ENCODE measurements at places on chromosomes 6 and 20. TPM values are rescaled to one million over a fixed set of nuclear protein-coding genes. Genes with fewer than 3 reads are reported as not detected.

GRCh38 chr6:158002951-158003853 lies 21.5 kb downstream of the SYNJ2 start:
- DNase-seq = peak; percentile 69

GRCh38 chr6:38460186-38460585 lies 179.5 kb downstream of the BTBD9 start:
- DNase-seq = peak; percentile 25

The CST7 gene
- total RNA-seq = 0.94 TPM

GRCh38 chr20:57844626-57845596 lies 135.1 kb upstream of the PMEPA1 start:
- no peak for DNase-seq

The BPIFB1 gene
- total RNA-seq = 0.56 TPM

- DNase-seq = no peak
Measured at GRCh38 chr20:57682184-57683101, 27.4 kb downstream of the PMEPA1 start.

The DLK2 gene
- total RNA-seq = 13.7 TPM

The SLC17A2 gene
- total RNA-seq = not detected

DNA sequence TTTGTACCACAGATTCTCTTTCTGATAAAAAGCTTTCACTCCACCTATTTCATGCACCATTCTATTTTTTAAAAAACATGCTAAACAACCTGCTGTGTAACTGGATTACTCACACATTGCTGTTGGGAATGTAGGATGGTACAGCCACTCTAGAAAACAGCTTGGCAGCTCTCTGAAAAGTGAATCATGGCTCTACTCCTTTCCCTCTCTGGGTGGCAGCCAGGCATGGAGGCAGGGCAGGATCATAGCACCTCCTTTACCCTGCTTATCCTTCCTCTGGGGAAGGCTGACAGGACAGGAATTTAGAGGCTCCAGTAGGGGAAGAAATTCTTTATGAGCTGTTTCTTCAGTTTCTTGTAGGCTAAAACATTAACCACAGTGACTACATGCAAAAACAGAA lies 6.7 kb upstream of the VNN2 start:
- DNase-seq = peak; percentile 47

The PGBD1 gene
- total RNA-seq = 6.7 TPM

GRCh38 chr6:109896341-109896740 lies 81.8 kb upstream of the GPR6 start:
- DNase-seq = peak; percentile 4

The NHSL1 gene
- total RNA-seq = 3.1 TPM

GRCh38 chr6:39263303-39264037 lies 34.2 kb upstream of the KCNK5 start:
- DNase-seq = peak; percentile 20

DNA sequence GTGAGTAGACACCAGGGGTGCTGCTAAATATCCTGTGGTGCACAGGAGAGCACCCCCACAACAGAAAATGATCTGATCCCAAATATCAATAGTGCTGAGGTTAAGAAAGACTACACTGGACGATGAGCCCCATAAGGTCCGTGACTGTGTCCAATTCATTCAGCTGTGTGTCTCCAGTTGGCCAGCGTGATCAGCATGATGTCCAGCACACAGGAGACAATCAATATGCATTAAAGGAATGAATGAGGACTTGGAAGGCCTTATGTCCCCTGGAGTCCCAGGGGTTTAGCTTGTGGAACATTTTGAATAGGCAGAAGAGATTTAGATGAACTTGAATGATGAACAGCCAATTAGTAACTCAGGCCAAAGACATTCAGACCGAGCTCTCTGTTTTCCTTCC lies 6.3 kb downstream of the PPP1R16B start:
- no peak for DNase-seq

The TINAG gene
- total RNA-seq = not detected

DNA sequence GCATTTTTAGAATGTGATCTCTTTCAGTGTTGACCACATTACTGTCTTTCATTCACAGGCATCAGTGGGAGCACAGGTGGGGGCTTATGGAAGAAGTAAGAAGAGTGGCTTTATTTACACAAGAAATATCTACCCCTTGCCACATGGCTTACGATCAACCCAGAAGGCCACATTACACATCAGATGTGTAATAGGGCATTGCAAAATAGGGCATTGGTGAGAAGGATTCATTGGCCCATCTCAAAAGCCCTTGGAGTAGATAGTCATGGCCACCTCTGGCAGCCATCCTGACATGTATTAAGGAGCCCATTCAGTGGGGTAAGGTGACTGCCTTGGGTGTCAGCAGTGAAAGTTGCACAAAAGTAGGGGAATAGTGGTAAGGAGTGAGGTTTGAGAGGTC lies 97.5 kb downstream of the MAFB start:
- DNase-seq = no peak

GRCh38 chr6:71187141-71187540 lies 101.5 kb upstream of the OGFRL1 start:
- DNase-seq = no peak

The NOTCH4 gene
- 0.43 TPM for total RNA-seq

DNA sequence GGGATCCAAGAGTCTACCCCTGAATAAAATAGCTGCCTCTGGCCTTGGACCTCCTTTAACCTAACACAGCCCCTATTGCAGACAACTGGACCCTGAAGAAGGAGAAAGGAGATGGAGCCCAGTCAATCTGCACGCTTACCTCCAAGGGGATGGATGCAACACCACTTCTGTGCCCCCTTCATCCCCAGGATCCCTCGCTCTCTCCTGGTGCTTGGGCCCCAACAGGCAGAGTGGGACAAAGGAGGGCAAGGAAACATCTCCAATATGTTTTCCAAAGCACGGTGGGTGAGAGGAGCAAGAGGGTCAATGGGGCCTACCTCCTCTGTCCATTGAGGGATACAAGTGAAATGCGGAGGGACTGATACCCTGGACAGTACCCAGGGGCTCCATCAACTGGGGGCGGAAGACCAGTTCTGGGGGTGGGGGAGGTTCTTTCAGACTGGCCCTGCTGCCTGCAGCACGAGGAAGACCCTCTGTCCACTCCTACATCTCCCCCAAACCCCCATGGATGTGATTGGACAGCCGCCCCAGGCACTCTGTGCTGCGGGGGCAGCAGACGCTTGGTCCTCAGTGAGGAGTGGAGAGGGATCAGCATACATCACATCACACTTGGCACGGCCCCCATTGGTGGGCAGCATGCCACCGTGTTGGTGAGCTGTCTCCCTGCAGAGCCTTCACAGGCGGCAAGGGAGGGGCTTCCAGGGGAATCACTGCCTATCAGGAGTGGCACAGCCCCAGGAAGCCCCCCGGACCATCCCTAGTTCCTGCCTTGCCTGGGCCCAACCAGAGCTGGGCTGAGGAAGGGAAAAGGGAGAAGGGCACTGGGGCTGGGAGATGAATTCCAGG lies 70.6 kb downstream of the MRPL14 start:
- DNase-seq = peak; percentile 95

GRCh38 chr6:41551086-41551700 lies 5.0 kb downstream of the FOXP4 start:
- DNase-seq = no peak

GRCh38 chr6:98056955-98057354 lies 773.9 kb upstream of the MMS22L start:
- DNase-seq = no peak

DNA sequence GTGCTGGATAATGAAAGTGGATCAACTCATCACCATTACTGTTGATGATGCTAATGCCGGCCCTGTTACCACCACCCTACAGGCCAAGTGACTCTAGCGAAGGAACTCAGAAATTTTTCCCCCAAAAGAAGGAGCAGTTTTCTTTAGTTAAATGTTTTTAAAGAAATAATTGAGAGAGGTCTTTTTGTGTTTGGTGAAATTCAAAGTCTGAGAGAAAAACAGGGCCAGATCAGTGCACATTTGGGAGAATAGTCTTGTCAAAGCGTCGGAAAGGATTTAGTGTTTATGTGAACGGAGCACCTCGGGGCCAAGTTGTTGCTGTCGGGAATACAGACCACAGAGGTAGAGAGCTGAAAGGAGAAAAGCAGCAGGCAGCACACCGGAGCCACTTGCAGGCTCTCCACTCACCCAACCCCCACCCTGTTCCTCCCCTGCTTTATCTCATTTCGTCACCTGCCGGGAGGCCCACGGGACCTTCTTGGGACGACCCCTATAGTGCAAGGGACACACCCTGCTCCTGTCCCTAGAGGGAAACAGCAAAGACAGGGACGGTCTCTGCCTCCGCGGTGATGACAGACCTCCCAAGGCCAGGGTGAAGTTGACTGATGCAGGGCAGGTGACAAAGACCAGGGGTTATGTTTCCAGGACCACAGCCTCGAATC lies 6.8 kb downstream of the TFAP2B start:
- DNase-seq = no peak

GRCh38 chr6:87397656-87398055 lies 10.1 kb upstream of the CFAP206 start:
- no peak for DNase-seq

GRCh38 chr20:48191200-48191599 lies 405.9 kb upstream of the SULF2 start:
- DNase-seq = peak; percentile 17

DNA sequence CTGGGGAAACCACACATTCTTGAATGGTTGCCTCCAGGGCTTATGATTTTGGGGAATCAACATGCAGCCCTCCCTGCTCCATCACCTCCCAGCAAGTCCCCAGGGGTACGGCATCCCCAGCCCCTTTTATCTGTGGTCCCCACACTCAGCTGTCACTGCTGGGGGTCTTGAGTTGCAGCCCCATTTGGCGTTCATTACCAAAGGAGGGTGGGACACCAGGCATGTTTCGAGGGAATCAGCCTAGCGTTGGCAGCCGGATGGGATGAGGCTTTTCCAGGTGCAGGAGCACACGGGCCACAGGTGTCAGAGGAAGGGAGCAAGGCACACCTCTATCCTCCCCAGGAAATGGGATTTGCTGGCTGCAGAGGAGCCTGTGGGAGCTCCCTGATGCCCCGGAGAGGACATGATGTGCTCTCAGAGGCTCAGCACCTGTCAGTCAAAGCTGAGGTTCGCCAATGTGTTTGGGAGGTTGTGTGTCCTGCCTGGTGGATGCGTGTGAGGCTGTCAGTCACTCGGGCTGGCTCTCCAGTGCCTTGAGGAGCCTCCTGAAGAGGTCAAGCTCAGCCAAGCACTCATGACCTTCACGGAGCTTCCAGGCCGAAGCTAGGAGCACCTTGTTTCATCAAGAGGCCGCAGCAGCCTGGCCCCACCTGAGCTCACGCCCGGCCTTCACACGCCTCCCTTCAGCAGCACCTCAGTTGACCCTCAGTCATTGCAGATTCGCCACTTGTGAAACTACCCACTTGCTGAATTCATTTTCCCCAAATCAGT lies 95.0 kb downstream of the ERMARD start:
- DNase-seq = no peak

The LSM14B gene
- 29.3 TPM for total RNA-seq

The GPR6 gene
- total RNA-seq = not detected

DNA sequence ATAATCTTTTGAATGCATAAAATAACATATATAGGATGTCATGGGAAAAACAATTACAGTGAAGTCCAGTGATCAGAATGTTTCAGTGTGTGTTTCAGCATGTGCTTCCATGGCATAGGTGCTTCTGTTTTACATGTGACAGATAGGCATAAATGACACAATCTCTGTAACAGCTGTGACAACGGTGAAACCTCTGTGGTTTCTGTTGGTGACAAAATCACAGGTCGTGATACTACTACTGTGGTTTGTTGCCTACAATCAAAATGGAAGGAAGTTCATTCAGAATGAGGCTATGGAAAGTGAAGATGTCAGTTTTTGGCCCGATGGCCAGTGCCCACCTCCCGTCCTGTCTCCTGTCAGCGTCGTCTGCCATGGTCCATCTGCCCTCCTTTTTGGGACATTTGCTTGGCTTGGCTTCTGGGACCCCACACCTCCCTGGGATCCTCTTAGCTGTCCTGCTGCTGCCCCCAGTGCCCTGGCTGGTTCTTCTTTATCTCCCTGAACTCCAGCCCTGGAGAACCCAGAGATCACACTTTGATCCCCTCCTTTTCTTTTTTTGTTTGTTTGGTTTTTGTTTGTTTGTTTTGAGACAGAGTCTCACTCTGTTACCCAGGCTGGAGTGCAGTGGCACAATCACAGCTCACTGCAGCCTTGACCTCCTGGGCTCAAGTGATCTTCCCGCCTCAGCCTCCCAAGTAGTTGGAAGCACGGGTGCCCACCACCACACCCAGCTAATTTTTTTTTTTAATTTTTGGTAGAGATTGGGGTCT lies 79.3 kb upstream of the NAA20 start:
- no peak for DNase-seq

DNA sequence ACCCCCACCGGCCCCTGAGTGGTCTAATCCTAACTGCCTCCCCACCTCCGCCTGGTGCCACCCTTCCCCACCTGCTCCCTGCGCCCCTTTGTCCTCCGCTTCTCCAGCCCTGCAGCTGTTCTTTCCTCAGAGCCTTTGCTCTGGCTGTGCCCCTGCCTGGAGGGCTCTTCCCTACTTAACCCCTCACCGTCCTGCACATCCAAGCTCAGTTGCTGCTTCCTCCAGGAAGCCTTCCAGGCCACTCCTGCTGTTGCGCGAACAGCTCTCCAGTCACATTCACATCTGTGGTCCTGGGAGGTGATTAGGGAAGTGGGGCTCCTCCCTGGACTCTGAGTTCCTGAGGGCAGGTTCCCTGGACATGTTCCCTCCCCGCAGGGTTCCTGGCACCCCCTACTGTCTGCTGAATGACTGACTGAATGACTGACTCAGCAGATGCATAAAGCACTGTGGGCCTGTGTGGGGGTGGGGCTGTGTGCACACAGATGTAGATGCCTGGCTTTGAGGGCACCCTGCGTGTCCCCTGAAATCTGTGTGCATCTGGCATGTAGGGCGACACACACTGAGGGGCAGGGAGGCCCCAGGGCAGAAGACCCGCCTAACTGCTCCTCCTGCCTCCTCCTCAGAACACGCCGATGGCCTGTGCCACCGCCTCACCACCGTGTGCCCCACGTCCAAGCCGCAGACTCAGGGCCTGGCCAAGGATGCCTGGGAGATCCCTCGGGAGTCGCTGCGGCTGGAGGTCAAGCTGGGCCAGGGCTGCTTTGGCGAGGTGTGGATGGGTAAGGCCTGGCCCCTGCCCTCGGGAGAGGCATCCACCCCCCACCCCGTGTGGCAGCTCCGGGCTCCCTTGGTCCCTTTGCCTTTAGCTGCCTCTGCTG lies 51.4 kb downstream of the SRC start:
- no peak for DNase-seq

GRCh38 chr20:54044156-54044555 lies 26.2 kb downstream of the BCAS1 start:
- peak; percentile 21 for DNase-seq

GRCh38 chr6:133313068-133313467 lies 71.9 kb downstream of the EYA4 start:
- no peak for DNase-seq

DNA sequence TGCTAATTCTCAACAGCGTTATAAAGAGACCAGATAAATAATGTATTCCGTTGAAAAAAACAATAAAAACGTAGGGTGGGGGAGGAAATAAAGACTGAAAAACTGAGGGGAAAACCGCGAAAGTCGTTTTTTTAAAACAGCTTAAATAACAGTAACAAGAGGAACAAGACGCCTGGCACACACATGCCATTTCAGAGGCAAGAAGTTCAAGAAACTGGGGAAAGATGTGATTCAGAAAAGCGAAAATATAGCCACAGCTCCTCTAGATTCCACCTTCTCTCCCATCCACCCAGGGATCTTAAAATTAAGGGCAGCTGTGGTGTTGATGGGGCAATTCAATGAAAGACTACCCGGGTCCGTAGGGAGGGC lies 1.3 kb downstream of the EPB41L2 start:
- DNase-seq = no peak

The DUSP15 gene
- 9.2 TPM for total RNA-seq

The FOXC1 gene
- total RNA-seq = 4.8 TPM

All from H4 (cell line).